ENCODE measurements at places on chromosomes 7 and 10.

- no peak for DNase-seq
Observed at GRCh38 chr10:34216348-34216945, 598.6 kb downstream of the PARD3 start.

DNA sequence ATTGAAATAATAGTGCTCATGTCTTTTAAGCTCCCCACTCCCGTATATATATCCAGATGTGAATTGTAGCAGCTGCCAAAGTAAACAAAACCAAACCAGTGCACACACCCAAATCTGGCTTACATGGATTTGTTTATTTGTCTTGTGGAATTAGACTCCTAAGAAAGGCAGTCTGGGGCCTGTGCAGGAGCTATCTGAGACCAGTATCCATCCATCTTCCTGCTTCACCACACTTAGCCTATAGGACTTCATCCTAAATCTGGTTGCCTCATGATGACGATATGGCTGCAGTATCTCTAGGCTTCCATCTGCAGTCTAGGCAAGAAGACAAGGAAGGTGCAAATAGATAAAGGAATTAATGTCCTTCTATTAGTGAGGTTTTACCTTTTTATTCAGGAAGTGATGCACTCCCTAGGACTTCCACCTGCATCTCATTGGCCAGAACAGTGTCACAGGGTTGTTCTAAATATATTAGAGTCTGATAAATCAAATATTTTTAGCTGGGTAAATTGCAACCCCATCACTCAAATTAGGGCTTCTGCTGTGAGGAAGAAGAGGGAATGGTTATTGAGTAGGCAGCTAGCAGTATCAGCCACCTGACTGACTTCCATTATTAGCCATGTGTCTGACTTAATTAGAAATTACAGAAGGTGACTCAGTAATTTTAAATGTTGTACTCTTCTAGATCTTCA lies 6.0 kb downstream of the WIPF3 start:
- DNase-seq: no peak

DNA sequence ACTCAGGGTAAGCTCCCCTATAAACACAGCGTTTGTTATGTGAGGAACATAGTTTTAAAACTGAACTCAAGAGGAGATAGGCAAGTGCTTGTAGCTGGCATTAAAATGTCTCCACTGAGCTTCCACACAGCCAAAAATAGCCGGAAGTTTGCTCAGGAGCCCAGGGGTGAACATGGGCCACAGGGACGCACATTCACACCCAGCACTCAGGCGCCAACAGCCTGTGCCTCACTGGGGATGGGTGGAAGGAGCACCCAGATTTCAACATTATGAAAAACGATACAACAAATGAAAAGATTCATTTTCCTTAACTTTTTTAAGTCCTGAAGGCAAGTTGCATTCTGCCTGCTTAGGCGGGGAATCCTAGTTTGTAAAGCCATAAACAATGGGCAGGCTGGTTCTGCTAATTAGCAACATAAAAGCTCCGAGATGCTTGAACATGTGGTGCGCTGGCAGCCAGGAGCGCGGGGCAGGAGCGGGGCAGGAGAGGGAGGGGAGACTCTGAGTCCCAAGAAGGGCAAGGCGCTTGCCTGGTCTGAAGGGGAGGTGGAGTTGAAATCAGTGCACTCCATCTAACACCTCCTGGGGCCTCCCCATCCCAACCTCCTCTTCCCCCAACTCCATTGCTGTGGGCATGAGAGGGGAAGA lies 235.9 kb downstream of the COBL start:
- peak; percentile 16 for DNase-seq

- no peak for DNase-seq
Observed at GRCh38 chr10:128416231-128416630, 290.0 kb upstream of the MKI67 start.

GRCh38 chr7:129074361-129074871 lies 19.5 kb upstream of the TNPO3 start:
- no peak for DNase-seq

- DNase-seq: no peak
Observed at GRCh38 chr7:103888603-103889153, 100.8 kb downstream of the RELN start.

- DNase-seq: no peak
Observed at GRCh38 chr7:20344396-20344795, 13.7 kb downstream of the ITGB8 start.

DNA sequence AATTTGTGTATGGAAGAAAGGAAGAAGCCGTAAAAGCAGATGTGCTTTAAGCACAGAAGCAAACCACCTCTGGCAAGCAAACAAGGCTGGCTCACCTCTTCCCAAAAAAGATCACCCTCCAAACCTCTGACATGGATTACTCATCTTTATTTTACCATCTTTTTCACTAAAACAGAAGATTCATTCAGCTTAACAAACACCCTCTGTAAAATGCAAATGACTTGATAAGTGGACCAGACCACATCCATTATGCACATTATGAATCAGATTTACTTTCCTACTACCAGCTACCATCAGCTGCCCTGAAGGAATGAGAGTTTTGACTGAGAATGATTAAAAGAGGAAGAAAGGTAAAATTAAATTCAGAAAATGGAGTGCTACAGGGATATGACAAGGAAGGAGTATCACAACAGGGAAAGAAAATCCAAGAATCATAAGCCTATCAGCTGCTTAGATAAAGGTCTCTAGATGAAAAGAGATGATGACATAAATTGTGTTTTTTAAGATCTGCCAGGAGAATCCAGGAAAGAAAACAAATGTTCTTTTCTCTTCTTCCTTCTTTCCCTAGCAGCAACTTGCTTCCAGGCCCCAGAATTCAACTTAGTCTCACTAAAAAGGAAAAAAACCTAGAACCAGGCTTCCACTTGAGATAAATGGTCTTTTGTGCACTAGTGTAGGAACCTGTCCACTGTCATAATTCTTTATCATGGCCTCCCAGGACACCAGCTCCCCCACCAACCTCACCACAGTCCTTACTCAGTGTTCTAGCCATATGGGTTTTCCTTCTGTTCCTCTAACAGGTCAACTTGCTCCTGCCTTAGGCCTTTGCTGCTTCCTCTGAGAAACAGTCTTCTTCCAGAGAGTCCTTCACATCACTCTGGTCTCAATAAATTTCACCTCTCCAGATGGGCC lies 47.4 kb downstream of the JAZF1 start:
- no peak for DNase-seq

DNA sequence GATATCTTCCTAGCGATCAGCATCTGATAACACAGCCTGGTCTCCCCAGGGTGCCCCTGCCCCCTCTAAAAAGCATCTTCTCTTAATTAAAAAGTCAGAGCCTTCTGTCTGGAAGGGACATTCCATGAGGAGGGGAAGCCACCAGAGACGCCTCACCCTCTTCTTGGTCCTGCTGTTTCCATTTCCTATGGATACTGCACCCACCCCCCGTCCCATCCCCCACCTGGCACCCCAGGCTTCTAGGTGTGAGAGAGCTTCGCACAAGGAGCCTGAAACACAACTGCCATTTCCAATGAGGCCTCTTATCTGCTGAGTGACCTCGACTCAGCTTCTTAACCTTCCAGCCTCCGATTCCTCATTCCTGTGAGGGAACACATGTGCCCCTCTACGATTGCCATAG lies 51.4 kb downstream of the COL13A1 start:
- DNase-seq: no peak

GRCh38 chr10:113941140-113941539 lies 86.7 kb downstream of the NHLRC2 start:
- DNase-seq: no peak
